ENCODE measurements at places on chromosomes 12 and 14.

DNA sequence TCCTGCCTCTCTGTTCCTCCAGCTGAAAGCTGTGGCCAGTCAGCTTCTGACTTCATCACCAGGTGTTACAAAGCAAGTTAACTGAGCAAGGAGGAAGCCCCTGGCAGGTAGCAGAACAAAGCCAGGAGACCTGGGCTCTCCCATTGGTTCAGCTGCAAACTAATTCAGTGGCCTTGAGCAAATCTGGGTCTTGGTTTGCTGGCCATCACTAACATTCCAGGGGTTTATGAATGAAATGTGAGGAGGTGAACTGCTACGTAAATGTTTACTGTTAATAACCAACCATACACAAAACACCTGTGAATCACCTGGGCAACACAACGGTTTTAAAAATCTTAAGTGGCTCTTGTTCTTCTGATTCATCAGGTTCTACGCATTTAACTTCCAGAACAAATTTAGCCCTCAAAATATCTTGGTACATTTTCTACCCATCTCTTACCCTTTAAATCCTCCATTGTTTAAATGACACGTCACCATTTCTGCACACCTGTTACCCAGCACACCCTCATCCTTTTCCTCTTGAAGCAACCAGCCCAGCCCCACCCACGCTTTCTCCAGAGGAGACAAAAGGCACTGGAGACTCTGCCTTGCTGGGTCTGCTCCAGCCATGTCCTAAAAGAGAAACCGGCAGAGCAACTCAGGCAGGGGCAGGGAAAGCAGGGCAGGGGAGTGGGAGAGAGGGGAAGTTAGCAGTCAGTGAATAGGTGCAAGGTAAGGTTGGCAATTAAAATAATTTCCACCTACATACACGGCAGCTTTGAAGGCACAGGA is 49.3 kb upstream of the TSPAN11 start:
- H3K4me1 ChIP-seq: no peaks in the 10 kb centered on the region
- H3K36me3 ChIP-seq: no peaks in the 10 kb centered on the region
- DNase-seq: no peak
- peaks cover 11% of the 10 kb centered on the region for H3K27me3 ChIP-seq

DNA sequence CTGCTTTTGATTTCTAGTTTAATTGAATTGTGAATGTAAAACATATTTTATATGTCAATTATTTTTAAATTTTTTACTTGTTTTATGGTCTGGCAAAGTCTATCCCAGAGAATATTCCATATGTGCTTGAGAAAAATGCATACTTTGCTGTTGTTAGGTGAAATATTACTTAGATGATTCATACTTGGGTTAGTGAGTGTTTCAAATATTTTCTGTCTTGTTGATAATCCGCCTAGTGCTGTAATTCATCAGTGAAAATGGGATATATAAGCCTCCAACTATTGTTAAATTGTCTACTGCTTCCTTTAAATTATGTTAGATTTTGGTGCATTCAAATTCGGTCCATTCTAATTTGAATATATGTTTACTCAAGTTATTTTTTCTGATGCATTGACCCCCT is 395.5 kb downstream of the LRFN5 start:
- no peak overlapping the region for H3K4me3 ChIP-seq
- H3K27me3 ChIP-seq: no peaks in the 10 kb centered on the region
- no peaks in the 10 kb centered on the region for H3K4me1 ChIP-seq

DNA sequence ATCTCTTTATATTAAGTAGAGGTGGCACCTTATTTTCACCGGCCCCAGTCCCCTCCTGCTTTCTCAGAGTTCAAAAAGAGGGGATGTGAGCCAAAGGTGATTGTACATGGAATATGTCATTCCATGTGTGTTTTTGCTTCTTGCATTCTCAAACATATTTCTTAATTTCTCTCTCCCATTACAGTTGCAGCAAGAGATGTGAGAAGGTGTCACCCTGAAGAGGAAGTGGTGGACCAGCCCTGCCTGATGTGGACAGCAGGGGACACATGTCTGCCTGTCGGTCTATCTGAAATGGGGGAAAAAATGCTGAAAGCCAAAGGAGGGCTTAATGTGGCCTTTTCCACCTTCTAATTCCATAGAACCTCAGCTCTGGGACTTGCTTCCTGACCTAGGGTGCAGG is 1.9 kb upstream of the FOXN3 start:
- no peaks in the 10 kb centered on the region for H3K36me3 ChIP-seq
- peaks cover 25% of the 10 kb centered on the region for H3K4me1 ChIP-seq
- H3K4me3 ChIP-seq: no peak overlapping the region

DNA sequence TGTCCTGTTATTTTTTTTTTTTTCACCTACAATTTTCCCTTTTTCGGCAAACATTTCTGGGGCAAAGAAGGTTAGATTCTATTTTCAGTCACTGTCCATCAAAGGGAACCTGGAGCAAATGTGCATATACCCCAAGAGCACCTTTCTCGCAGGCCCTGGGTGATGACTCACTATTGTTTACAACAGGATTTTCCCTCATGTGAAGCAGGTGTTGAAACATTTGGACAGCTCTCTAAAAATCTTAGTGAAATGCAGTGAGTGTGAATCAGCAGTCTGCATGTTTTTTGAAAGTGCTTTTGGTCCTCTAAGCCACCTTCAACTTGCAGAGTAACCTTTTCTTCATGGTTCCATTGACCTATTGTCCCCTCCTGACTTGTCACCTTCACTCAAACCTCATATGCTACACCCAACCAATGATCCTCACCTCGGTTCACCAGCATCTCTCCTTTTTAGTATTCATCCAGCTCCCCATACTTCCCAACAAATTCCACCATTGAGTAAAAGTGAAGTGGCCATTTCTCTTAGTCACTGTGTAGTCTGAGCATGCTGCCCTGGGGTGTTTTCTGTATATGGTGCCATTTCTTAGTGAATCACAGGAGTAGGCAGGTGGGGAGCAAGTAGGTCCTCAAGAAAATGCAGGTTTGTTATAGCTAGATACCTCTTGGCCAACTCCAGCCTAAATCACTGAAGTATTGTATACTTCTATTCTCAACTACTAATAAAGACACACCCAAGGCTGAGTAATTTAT is 260.2 kb downstream of the BMP4 start:
- H3K27ac ChIP-seq: no peak overlapping the region
- peak; percentile 1 for DNase-seq
- H3K36me3 ChIP-seq: no peaks in the 10 kb centered on the region
- peaks cover 2% of the 10 kb centered on the region for H3K27me3 ChIP-seq
- H3K4me3 ChIP-seq: no peak overlapping the region
- H3K4me1 ChIP-seq: no peaks in the 10 kb centered on the region

GRCh38 chr12:130706885-130707570 is 9.1 kb downstream of the RIMBP2 start:
- H3K27ac ChIP-seq: no peak overlapping the region
- no peak for DNase-seq

GRCh38 chr12:21296751-21297406 is 37.8 kb downstream of the SLCO1A2 start:
- no peaks in the 10 kb centered on the region for H3K4me1 ChIP-seq
- DNase-seq: peak; percentile 1
- no peak overlapping the region for H3K27ac ChIP-seq
- H3K36me3 ChIP-seq: no peaks in the 10 kb centered on the region
- no peak overlapping the region for H3K4me3 ChIP-seq
- H3K27me3 ChIP-seq: no peaks in the 10 kb centered on the region

- no peak for DNase-seq
- no peak overlapping the region for H3K27ac ChIP-seq
- H3K4me3 ChIP-seq: no peak overlapping the region
- H3K36me3 ChIP-seq: no peaks in the 10 kb centered on the region
These were observed 23.2 kb downstream of the FOS start for GRCh38 chr14:75301666-75302325.

GRCh38 chr14:90739318-90740068 is 76.7 kb downstream of the TTC7B start:
- H3K27me3 ChIP-seq: no peaks in the 10 kb centered on the region
- no peaks in the 10 kb centered on the region for H3K4me1 ChIP-seq
- H3K4me3 ChIP-seq: no peak overlapping the region
- no peak overlapping the region for H3K27ac ChIP-seq
- H3K36me3 ChIP-seq: no peaks in the 10 kb centered on the region

- no peak for DNase-seq
- H3K36me3 ChIP-seq: no peaks in the 10 kb centered on the region
- H3K4me1 ChIP-seq: peaks cover 3% of the 10 kb centered on the region
These were observed 5.1 kb upstream of the MED13L start for GRCh38 chr12:116282371-116283286.

Data from astrocyte (in vitro differentiated cells and primary cell).